Thymus (tissue), 14 donors: ENCODE measurements at places on chromosomes 12 and 14.

DNA sequence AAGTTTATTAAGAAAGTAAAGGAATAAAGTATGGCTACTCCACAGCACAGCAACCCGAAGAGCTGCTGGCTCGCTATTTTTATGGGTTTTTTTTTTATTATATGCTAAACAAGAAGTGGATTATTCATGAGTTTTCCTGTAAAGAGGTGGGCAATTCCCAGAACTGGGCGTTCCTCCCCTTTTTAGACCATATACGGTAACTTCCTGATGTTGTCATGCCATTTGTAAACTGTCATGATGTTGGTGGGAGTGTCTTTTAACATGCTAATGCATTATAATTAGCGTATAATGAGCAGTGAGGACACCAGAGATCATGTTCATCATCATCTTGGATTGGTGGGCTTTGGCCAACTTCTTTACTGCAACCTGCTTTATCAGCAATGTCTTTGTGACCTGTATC is 372.5 kb downstream of the ZFP36L1 start:
- DNase-seq, result no peak

- DNase-seq, result no peak
Observed at GRCh38 chr12:62164036-62164435, 96.2 kb upstream of the USP15 start.

- DNase-seq, result no peak
Observed at GRCh38 chr14:93830753-93831461, 42.6 kb upstream of the PRIMA1 start.

- no peak for DNase-seq
Observed at GRCh38 chr14:93799989-93800921, 12.0 kb upstream of the PRIMA1 start.

GRCh38 chr12:65828711-65829339 is 4.5 kb downstream of the HMGA2 start:
- no peak for DNase-seq

DNA sequence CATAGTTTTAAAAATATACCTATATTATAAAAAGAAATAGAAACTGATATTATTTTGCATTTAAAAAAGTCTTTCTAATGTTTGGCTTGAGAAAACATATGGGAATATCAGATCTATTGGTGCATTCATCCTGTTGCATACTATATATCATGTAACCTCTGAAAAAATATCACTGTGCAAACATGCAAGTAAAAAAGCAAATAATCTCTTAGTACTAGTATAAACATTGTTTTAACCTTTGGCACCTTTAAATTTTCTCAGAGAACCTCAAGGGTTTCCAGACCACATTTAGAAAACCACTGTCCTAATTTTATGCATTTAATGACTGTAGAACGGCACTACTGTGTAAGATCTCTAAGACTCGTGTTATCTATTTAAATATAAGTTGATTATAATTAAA is 416.8 kb downstream of the LRFN5 start:
- DNase-seq, result no peak

DNA sequence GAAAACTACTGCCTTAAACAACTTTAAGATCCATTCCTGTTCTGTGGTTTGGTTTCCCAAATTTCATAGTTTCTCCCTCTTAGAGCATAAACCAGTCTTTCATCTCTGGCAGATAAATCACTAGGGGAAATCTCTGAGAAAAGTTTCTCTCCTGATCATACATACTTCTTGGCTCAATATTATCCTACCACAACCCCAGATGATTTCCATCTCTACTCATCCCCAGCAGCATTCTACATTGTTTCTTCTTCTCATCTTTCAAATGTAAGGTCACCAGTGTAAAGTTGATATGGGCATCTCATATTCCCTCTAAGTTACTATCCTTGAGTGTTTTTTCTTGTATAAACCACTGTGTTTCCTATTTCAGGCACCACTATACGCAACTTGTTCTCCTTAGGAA is 45.9 kb upstream of the PLEKHG7 start:
- DNase-seq, result no peak

DNA sequence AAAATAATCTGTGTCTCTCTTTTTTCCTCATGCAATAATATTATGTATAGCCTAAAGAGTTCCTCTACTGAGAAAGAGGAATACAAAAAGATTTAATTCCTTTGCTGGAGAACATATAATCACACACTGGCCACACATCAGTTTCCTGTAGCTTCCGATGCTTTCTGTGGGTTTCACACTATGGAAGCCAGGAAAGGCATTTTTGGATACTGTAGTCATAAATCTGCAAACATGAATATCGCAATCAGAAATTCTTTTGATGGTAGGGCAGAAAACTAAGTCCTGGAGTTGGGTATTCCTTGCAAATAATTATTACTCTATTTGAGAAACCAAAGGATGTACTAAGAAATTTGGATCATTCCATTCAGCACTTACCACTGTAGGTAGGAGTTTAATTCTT is 260.0 kb downstream of the ACSS3 start:
- no peak for DNase-seq

- no peak for DNase-seq
Observed at GRCh38 chr12:11749943-11750690, 100.6 kb downstream of the ETV6 start.

GRCh38 chr12:4562034-4562657 is at the start of gene DYRK4:
TSS of gene DYRK4 (plus strand) at chr12:4562208. CDS start at chr12:4562246, 38 bp downstream.
- DNase-seq, result peak; percentile 42
